ENCODE measurements at places on chromosomes 11 and 22.

DNA sequence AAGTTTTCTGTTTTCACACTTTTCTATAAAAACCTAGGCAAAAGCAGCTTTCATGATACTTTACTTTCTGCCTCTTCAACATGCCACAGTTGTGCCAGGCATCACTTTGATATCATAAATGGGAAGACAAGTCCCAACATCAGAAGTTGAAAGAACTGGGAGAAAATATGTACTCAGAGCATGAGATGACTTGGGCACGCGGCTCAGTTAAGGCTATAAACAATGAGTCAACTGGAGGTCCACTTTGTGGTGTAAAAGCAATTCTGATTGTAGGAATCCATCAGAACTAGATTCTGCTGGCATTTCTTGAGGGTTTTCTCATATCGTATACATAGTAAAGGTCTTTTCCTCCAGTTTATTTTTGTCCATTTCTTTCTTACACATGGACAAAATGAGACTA lies 109.7 kb upstream of the USP47 start:
- no peak for DNase-seq

DNA sequence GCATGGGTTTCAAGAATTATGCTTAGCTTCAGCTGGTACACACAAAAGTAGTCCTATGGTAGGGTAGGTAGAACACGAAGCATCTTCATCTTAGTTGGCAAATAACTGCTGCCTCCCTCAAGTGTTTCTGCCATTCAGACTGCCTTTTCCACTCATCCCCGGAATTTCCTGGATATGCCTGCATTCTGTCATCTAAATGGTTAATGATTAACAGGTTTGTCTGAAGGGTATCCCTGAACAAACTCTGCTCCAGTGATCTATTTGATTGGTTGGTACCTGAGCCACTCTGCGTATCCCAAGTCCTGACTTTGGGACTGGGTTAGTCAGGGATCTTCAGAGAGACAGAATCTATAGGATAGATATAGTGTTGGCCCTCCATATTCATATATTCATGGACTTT lies 272.3 kb upstream of the RAG2 start:
- DNase-seq: no peak

GRCh38 chr22:34841331-34841771 lies 224.6 kb upstream of the ISX start:
- no peak for DNase-seq

DNA sequence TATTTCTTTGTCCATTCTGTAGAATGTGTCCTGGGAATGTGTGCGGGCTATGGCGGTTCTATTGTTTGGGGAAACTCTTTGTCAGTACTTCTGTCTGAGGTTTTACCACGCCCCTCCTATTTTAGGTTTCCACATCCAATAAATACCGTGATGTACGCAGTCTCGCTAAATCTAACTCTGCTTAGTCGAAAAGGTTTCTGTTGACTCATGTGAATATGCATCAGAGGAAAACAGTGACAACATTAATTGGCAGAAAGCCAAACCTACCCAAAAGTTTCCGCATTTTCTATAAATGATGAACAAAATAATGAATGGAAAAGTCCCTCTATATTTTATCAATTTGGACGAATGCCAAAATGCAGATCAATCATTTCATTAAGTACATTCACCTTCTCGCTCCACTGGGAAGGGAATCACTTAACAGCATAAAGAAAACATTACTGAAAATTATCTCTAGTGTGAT lies 143.4 kb downstream of the MAML2 start:
- DNase-seq: no peak

DNA sequence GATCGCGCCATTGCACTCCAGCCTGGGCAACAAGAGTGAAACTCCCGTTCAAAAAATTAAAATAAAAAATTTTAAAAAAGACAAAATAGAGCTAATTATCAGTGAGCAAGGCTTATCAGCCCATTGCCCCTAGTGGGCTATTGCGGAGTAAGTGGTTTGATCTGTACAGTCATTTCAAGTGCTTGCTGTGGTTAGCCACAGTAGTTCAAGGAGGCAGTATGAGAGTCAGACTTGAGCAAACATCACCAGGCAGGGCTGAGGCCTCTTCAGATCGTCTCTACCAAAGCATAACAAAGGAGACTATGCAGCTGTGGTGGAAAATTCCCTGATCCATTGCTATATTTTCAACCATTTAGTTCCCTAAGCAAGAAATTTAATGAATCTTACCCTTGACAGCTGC lies 4.3 kb upstream of the SBF2 start:
- DNase-seq: no peak

GRCh38 chr11:105168457-105168856 lies 28.9 kb upstream of the CARD18 start:
- DNase-seq: no peak

DNA sequence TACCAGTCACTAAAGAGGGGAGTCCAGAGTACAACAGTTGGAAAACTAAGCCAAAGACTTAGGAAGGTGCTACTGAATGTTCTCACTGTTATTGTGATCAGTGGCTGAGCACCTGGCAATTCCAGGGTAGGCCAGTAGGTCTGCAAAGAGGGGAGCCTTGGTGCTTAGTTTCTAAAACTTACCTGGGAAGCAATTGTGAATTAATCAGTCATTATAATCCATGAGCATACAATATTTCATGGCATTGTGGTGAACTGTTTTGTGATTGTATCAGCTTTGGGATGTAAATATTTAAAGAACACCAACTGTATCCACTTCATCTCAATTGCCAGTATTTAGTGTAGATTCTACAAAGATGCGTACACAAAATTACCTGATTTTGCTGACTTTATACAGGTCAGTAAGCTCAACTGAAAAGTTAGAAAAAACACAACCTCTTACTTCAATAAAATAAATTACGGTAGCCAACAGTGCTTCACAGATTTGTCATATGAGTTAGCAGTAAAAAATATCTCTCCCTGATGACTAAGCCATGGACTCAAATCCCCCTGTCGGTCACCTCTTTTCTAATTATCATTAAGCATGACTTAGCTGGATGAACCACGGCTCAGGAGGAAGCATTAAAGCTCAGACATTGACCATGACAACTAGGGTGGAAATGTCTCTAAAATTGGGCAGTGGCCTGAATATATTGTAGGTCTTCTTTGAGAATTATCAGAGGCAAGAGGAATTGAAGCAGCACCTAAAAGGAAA lies 30.8 kb upstream of the SORL1 start:
- no peak for DNase-seq

DNA sequence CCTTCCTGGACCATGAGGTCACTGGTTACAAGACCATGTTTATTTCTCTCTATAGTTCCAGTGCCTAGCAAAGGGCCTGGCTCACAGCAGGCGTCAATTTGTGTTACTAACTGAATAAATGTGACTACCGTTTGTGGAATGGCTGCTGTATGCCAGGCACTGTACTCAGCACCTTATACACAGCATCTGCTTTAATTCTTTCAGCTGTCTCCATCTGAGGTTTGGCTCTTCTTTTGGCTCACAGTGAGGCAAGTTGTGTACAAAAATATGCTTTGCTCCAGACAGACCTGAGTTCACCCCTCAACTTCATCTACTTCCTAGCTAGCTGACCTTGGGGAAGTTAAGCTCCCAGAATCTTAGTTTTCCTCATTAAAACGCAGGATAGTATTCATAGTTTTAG lies 75.3 kb upstream of the PHOX2A start:
- DNase-seq: no peak

- DNase-seq: no peak
Observed at GRCh38 chr11:111582163-111582562, 20.1 kb upstream of the SIK2 start.

- DNase-seq: no peak
Observed at GRCh38 chr11:57742087-57742452, 779 bp downstream of the SELENOH start.

GRCh38 chr11:112082729-112083128 lies 3.8 kb downstream of the TIMM8B start:
- no peak for DNase-seq

DNA sequence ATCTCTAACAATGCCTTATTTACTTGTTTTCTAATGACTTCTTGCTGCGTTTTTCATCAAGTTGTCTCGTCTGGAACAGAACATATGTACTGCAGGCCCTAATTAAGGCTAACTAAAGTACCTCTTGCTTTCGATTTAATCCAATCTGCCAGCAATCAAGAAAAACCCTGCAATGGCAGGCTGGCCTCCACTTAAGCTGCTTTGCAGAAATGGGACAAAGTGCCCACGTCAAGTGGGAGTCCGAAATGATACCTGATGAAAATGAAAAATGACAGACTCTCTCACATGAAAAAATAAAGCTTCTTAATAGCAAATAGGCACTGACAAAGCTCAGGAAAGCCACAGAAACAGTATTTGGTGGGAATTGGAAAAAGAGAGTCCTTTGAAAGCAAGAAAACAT lies 1454.7 kb downstream of the FAM181B start:
- DNase-seq: no peak

DNA sequence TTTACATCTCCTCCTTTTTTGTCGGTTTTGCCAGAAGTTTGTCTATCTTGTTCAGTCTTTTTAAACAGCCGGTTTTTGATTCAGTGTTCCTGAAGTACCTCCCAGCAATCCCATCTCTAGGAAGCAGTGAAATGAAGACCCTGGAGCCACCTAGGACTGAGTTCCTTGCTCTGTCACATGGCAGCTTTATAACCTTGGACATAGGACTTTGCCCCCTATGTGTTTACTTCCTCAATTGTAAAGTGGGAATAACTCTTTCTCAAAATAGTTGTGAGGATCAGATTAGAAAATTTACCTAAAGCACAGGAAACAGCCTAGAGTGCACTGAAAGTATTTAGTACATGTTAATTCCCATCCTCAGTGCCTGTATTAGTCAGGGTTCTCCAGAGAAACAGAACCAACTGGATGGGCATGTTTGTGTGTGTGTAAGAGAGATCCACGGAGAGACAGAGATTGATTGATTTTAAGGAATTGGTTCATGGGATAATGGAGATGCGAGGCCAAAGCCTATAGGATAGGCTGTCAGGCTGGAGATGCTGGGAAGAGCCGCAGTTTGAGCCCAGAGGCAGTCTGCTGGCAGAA lies 20.0 kb downstream of the FAM83F start:
- no peak for DNase-seq

GRCh38 chr11:14012846-14013245 lies 50.3 kb downstream of the SPON1 start:
- no peak for DNase-seq

DNA sequence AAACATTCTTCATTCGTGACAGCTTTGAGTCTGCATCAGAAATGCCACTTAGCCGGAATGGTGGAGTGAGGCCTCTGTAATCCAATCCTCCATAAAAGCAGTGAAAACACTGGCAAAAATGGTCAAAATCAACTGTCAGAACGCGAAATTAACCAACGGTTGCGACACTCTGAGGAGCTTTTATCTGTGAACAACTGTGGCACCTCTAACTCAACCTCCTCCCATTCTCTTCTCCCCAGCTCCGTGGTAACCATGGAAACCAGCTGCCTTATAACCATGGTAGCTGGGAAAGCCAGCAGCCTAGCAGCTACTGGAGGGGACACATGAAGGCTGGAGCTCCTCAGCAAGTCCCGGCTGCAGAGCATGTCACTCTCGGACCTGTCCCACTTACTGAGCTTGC lies 20.3 kb downstream of the AP2A2 start:
- DNase-seq: peak; percentile 76

DNA sequence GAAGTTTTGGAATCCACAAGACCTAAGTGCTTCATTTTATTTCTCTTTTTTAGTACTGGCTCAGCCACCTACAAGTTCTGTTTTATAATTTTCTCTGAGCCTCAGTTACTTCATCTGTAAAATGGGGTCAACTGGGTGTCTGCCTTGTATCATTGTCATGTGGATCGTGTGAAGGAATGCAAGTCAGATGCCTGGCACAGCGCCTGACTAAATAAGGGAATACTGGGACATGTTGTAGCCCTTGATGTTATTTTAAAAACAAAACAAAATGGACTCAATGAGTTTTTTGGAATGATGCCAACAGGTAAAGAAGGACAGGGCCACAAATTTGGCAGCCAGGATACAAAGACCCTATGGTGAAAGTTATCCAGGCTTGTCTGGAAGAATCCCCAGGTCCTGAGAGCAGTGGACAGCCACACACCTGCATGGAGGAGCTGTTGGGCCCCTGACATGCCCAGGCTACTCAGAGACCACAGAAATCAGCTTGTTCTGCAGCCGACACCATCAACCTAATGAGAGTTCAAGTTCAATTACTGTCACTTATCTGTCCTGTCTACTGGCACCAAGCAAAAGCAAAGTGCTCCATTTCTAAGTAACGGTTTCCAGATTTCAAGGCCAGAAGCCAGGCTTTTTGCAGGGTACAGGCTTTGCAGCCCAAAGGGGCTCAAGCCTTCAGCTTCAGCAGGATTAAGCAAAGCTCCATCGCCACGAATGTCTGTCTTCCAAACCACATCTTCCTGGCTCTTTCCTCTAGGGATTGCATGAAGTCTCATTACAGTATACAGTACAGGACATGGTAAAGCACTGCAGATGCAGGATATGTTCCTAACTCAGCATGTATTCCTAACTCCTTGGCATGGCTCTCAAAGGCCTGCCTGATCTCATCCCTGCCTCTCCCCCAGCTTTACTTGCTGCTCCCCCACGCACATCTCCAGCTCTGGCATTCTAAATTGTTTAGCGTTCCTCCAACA lies 18.4 kb downstream of the DKK3 start:
- DNase-seq: peak; percentile 8

GRCh38 chr22:21926728-21927127 lies 25.9 kb downstream of the PPM1F start:
- no peak for DNase-seq

- DNase-seq: no peak
Observed at GRCh38 chr11:67600324-67601029, 6.3 kb upstream of the NDUFV1 start.

DNA sequence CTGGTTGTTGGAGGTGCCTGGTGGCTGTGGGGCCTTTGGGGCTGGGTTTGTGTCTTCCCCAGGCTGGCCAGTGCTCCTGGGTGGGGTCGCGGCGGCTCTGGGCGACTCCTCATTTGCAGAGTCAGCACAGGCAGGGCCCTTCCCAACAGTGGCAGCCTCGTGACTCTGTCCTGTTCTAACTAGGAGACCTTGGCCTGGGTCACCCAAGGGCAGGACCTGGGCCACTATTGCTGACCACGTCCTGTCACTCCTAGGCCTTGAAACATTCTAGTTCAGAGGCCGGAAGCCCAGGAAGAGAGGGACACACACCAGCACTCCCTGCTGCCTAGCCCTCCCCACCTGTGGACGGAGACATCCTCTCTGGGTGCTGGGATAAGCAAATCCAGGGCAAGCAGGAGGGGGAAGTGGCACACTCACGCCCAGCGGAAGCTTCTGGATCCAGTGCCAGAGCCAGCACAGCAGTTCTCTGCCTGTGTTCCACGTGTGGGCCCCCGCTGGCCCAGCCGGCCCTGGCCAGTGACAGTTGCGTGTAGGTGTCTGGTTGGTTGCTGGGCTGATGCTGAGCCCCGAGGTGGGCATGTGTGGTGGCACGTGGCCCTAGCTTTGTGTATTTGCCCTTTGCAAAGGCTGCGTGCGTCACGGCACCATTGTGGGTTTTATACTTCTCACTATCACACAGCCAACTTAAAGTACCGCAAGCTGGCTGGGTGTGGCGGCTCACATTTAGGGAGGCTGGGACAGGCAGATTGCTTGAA lies 4.3 kb upstream of the CHID1 start:
- no peak for DNase-seq

- DNase-seq: no peak
Observed at GRCh38 chr11:69310934-69311766, 17.2 kb downstream of the MYEOV start.
